Fibroblast of skin of right quadriceps (primary cell): ENCODE measurements at places on chromosomes 7 and 10.

DNA sequence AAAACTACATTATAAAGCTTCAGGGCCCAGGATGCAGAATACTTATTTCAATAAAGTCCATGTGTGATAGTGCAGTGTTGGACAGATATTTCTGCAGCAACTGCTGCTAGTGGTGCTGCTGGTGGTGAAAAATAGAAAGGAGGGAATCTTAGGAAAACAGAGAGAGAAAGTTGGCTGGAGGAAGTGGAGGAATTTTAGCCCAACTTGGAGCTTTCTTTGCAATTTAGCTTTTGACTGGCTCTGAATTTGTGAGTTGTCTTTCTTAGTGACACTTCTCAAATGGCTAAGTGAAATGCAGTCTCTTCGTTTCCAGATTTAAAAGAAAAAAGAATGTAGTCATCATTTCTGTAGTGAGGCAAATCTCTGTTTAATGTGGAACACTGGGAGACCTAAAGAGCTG lies 45.4 kb downstream of the GPR158 start:
- no peak for DNase-seq

- no peak for DNase-seq
These were observed 8.4 kb downstream of the COL13A1 start for GRCh38 chr10:69810097-69810496.

- peak; percentile 96 for DNase-seq
These were observed 24.6 kb upstream of the ASL start for GRCh38 chr7:66050990-66051448.

DNA sequence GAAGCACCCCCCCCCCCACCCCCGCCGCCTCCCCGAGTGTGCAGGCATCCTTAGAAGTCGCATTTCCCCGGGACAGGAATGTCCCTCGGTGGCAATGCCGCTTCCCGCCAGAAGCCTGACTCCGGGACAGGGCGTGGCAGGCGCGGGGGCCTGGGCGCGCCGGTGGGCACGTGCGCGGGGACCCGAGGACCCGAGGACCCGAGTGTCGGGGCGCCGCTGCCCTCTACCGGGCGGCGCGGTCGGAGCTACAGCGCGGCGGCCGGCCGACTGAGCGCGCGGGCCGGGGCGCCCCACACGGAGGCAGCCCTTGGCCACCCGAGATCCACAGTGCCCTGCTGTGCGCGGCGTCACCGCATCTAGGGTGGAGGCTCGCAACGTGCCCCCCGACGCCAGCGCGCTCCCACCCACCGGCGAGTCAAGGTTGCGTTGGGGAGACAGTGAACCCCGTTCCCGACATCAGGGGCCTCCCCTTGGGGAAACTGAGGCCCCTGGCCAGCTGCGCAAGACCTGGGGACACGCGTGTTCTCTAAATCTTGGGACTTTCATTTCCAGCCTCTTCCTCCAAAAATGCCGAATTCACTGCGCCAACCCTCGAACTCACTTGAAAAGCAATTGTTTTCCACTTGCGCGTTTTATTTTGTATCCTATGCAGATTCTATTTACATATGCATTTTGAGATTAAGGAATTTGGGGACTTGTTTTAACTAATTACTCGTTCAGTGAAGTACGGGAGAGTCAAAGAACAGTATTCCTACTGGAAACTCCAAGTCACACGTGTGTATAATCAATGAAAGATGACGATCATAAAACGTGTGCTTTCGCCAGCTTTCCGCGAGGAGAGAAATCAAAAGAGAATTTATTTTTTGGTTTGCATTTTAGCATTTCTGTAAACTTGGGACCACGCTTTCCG lies 3.1 kb upstream of the CUX1 start:
- peak; percentile 33 for DNase-seq
